ENCODE measurements at places on chromosomes 1 and 21.

- DNase-seq, result no peak
Measured at GRCh38 chr1:244235157-244235556, 184.1 kb downstream of the ZBTB18 start.

DNA sequence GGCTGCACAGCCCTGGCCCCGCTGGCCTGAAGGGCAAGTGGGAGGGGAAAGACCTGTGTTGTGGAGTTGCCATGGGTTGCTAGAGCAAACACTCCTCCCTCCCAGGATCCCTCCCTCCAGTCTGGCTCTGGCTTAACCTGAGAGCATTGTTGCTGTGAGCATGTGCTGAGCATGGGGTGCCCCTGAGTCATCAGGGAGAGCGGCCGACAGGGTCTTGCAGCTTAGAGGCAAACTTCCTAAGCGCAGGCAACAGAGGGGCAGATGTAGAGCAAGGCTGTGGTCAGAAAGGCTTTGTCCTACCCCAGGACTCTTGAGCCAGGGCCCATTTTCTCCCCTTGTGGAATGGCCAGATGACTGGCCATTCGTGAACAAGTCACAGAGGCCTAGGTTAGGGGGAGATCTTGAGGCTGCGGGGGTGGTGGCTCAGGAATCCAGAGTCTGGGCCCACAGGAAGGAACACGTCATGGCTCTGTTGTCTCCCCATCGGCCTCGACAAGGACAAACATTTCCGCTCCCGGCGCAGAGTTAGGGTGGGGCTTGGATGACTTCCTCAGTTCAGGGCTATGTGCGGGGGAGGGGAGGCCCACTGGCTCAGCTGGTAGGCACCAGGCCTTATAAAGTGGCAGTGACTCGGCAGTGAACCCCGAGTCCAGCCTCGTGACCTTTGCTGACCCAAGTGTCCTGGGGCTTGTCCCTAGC, 362 bp upstream of the DYNLT4 start:
- no peak for DNase-seq

DNA sequence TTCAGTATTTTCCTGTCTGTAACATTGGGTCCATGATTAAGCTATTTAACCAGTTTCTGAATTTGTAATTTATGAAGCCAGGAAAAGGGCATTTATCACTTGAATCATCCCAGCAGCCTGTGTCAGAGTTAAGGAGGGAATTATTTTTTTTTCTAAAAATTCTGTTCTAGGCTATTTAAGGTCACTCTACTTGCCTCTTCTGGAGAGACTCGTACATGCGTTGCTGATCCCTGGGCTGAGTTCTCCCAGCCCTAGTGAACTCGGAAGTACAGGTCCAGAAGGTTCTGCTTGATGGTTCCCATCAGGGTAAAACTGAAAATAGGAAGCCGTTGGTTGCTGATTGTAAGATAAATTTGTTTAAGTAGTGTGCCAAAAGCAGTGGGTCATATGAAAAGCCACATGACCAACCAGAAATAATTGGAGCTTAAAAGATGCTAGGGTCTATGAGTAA, 90.7 kb downstream of the GPR88 start:
- DNase-seq, result no peak

GRCh38 chr1:46991083-46991923, 32.2 kb upstream of the CYP4X1 start:
- no peak for DNase-seq

DNA sequence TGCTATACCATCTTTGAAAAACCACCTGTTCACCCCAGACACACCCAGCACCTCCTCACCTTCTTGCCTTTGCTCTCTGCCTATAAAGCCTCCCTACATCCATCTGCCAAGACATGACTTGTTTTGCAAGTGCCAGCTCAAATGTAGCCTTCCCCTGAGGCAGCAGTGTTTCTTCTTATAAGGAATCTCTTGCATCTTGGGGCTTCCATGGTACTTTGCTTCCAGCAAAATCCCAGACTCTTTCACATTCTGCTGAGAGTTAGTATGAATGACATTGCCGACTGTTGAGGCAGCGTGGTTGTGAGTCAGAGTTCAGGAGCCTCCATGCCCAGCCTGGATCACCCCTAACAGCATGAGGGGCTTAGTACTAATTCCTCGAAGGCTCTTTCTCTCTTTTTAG, 217.4 kb upstream of the RUNX1 start:
- DNase-seq, result no peak

DNA sequence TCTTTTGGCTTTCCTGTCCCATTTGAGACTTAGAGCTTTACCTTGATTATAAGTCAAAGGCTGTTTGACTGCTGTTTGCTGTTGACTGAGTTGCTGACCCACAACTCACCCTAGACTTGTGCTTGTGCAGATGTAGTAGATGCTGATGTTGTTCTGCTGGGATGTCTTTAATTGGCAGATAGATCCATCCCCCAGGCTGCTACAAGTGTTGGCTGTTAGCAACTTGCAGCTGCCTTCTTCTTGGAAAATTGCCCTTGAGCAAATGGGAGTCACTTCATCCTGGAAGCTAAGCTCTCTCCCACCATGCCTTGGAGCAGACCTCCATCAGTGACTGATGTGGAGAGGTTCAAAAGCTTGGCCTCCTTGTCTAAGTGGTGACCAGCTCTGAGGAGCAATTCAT, 139.3 kb upstream of the KIAA0040 start:
- DNase-seq, result no peak

- peak; percentile 63 for DNase-seq
Measured at GRCh38 chr1:16167331-16168143, 11.7 kb upstream of the EPHA2 start.

GRCh38 chr21:41142051-41142795, 25.7 kb upstream of the BACE2 start:
- no peak for DNase-seq

- DNase-seq, result no peak
Measured at GRCh38 chr1:154418062-154418921, 13.1 kb downstream of the IL6R start.

GRCh38 chr1:37999430-38000232, 5.7 kb downstream of the FHL3 start:
- no peak for DNase-seq

- no peak for DNase-seq
Measured at GRCh38 chr21:45420061-45421041, 15.4 kb downstream of the COL18A1 start.

- DNase-seq, result no peak
Measured at GRCh38 chr1:21313886-21314721, 23.8 kb upstream of the ECE1 start.

DNA sequence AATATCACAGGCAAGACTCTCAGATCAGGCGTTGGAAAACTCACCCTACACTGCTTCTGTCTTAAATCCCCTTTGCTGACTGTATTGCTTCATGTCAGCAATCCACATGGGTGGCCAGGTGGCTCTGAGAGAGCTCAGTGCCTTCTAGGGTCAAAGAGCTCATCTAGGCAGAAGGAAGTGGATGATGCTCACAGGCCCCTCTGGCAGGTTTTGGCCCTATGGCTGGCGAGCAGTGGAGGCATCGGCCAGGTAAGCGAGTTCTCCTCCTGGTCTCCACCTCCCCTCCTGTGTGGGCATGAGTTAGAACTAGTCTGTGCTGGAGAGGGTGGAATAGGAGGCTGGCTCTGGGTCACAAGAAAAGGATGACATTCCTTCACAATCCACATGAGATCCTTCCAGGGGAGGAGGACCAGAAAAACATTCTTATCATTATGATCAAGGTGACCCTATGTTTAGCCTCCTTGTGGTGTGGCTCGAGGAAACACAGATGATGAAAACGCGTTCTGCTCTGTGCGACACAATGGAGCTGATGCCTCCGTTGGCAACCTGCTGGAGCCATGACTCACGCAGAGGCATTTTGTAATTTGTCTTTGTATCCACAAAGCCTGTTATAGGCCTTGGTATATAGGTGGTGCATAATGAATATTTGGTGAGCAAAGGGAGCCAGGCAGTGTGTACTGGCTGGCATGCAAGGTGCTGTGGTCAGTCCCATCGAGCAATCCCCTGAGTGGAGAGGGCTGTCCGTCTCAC, 264.6 kb upstream of the RAB4A start:
- DNase-seq, result no peak

GRCh38 chr21:38448671-38449385, 49.4 kb downstream of the ERG start:
- no peak for DNase-seq
